ENCODE measurements at places on chromosomes 1 and 21.

- peak; percentile 24 for DNase-seq
Observed at GRCh38 chr1:243748706-243749283, 101.2 kb downstream of the AKT3 start.

DNA sequence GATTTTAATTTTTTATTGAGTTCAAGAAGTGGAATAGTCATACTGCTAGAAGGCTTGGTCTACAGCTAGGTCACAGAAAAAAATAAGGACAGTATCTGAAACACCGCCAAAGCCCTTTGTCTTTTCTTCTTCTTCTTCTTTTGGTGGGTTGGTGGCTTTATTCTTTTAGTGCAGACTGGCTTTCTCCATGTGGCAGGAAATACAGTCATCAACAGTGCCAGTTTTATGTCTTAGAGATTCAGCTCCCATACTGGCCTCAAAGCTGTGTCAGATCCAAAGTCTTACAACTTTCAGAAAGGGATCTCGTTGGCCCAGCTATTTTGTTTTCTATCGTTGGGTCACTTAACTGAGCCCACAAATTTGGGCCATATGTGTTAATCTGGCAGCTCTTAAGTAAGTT is 58.2 kb downstream of the FNBP1L start:
- DNase-seq: no peak

DNA sequence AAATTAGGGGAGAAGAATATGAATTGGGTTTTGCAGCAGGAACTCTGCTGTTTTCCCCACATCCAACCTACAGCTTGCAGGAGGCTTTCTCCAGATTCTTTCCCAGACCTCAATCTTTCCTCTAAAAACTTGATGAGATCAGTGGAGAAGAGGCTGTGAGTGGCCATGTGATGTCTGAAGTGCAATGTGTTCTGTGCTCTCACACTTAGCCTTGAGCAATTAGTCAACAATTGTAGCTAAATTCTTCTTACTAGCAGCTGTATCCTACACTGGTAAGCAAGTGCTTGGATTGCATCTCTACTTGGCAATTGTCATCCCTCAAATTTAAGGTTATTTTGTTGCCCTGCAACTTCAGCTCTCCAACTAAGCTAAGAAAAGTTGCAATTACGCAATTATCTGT is 807.3 kb upstream of the RGS18 start:
- DNase-seq: no peak

DNA sequence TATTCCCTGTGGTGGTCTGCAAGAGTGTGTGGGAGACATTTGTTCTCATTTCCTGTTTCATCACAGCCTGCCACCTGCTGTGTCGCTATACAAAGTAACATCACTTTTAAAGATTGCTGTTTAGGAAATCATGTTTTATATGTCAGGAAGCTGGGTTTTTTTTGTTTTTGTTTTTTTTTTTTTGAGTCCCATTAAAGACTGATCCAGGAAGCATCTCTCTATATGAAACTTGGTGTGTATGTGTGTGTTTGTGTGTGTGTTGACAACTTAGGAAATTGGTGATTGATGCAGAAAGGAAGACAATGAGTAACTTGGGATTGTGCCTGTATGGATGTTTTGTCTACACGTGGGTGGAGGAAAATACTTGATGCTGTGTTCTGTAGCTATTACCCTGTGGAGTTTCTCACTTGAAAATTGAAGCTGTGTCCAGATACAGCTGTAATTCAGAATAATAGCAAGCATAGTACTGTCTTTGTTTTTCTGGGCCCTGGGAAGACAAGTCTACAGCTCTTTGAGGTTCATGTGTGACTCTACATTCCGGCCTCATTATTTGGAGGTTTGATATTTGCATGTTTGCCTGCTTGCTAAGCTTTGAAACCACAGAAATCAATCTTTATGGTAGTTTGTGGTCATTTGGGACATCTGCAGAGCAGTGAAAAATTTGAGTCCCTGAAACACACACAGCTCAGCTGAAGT is 47.9 kb downstream of the LAMC1 start:
- DNase-seq: no peak

DNA sequence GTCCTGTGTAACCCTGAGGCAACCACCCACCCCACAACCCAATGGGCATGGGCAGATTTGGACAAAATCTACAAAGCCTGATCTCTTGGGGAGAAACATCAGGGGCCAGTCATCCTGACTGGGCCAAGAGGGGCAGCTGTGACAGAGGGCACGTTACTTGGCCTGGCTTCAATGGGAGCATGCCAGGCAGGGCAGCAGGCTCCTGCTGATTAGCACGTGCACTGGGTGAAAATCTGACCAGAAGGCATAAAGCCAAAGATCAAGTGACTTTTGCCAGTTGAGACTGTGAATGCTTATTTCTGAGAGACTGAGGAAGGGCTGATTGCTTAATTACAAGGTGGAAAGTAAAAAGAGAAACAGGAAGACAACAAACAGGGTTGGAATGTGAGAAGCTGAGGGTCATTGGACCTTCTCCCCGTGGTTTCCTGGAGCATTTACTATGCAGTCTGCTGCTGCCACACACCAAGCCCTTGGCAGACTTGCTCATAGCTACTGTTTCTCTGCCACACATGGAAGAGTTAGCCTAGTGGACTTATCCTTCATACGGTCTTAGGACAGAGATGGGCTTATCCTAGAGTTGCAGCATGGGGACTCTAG is 39.8 kb upstream of the TNR start:
- DNase-seq: no peak

- DNase-seq: no peak
Observed at GRCh38 chr1:196449460-196449859, 158.8 kb downstream of the KCNT2 start.

GRCh38 chr21:43785134-43785533 is 4.2 kb upstream of the RRP1 start:
- DNase-seq: no peak

- no peak for DNase-seq
Observed at GRCh38 chr1:198620218-198620617, 18.6 kb upstream of the PTPRC start.

- peak; percentile 10 for DNase-seq
Observed at GRCh38 chr21:44965251-44966022, 25.6 kb downstream of the SLX9 start.

GRCh38 chr1:22256213-22256512 is 113.3 kb upstream of the WNT4 start:
- DNase-seq: no peak

DNA sequence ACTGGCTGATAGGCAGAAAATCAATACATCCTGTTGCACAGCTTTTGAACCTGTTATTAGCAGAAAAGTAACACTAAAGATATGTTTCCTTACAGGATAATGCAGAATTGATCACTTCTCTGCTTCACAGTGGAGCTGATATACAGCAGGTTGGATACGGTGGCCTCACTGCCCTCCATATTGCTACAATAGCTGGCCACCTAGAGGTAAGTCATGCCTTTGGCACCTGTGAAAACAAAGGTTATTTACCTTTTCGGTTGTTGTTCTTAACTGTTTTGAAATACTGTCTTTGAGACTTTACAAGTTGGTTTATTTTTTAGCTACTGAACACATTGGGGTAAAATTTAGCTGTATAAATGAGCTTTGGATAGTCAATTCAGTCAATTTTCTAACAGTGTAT is 36.3 kb downstream of the TNNI3K start:
- DNase-seq: no peak

DNA sequence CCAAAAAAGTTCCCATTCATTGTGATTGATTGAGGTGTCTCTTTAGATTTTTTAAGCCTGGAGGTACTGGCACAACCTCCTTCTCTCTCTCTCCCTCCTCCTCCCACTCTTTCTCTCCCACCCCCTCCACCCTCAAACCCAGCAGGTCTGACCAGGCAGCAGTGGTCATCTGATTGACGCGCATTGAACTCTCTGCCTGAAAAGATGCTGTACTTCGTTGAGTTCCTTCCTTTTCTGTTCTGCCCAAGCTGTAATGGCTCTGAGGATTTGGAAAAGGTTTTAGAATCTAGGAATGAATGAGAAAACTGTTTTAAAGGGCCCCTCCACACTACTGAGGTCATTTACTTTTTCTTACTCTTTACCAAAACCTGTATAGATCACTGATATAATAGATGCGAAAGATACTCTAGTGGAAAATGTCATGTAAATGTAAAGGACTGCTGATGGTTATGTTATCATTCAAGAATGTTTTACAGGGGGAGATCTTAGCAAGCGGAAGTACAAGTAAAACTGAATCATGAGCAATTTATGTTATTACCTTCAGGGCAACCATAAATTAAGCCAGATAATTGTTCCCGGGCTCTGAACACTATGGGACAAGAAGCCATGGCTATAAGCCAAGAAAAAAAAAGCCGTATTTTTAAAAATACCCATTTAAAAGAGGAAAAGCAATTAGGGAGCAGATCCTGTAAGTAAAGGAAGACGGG is 25.2 kb upstream of the DYRK1A start:
- no peak for DNase-seq

- DNase-seq: no peak
Observed at GRCh38 chr1:71521655-71522264, 440.9 kb upstream of the ZRANB2 start.

DNA sequence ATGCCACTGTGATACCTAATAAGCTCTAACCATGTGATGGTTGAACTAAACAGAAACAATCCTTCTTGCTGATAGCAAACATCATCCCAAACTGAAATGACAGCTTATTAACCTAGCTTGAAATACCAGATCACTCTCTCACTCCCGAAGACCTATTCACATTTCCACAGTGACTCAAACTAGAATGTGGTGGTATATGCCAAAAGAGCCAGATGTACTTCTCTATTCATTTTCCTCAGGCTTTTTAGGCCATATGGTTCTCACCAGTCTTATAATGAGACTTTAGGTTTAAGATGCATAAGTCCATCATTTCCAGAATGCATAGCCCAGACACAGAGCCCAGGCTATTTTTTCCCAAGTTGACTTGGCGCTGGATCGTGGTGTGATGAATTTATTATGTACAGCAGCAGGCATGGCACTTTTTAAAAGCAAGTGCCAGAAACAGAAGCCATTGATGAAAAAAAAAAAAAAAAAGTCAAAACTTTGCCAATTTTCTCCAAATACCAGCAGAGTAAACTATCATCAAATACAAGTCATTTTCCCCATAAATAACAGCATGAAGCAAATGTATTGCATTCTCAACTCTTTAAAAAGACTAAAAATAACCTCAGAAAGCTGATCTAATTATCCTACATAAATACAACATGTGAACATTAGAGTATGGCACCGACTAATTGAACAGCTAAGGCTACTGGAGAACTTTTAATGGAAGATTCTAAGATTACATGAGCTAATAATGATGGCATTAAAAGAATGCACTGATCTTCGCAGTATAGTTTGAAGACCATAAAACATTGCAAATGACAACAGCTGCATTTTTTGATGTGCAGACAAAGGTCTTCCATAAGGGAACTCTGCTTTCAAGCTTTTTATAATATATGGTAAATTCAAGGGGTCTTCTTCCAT is 365.4 kb downstream of the LRRIQ3 start:
- no peak for DNase-seq

DNA sequence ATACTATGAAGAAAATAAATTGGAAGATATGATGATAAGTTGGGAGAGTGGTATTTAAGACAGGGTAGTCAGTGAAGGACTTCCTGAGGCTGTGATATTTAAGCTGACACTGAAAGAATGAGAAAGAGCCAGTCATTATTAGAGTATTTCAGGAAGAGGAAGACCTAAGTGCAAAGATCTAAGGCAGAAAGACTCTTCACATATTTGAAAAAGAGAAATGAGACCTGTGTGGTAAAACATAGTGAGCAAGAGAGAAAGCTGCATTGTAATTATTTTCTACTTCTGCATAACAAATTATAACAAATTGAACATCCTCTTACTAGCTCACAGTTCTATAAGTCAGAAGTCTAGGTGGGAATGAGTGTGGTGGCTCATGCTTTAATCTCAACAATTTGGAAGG is 34.6 kb upstream of the DOCK7 start:
- DNase-seq: no peak

- DNase-seq: no peak
Observed at GRCh38 chr1:67897270-67897949, 64.1 kb upstream of the GNG12 start.

GRCh38 chr1:201461645-201462441 is 7.1 kb downstream of the PHLDA3 start:
- no peak for DNase-seq

DNA sequence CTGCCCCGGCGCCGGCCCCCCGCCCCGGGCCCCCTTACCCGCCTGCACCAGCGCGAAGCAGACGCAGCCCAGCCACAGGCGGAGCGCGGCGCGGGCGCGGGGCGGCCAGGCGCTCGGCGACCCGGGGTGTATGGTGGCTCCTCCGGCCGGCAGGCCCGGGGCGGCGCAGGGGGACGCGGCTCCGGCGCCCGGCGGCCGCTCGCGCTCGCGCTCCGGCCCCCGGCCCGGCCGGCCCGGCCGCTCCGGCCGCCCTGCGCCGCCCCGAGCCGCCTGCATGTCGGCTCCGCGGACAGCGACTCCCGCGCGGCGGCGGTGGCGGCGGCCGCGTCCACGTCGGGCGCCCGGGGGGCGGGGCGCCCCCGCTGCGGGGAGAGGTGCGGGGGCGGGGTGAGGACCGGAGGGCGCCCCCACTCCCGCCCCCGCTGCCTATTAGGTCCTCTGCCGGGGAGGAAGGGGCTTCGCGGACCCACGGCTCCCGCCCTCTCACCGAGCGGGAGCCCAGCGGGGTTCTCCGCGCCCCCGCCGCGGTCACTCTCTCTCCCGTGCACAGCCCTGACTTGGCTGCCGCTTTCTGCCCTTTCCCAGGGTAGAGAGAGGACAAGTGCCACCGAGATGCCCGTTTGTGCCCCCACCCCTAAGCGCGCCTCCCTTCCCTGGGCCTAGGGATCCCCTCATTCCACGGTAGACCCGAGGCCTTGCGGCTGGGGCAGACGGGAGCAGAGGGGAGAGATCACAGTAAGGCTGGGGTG is at the start of gene FNDC5:
Gene FNDC5, minus strand, starts transcription at position 298 of the 749 bp plus-strand sequence.
- no peak for DNase-seq

DNA sequence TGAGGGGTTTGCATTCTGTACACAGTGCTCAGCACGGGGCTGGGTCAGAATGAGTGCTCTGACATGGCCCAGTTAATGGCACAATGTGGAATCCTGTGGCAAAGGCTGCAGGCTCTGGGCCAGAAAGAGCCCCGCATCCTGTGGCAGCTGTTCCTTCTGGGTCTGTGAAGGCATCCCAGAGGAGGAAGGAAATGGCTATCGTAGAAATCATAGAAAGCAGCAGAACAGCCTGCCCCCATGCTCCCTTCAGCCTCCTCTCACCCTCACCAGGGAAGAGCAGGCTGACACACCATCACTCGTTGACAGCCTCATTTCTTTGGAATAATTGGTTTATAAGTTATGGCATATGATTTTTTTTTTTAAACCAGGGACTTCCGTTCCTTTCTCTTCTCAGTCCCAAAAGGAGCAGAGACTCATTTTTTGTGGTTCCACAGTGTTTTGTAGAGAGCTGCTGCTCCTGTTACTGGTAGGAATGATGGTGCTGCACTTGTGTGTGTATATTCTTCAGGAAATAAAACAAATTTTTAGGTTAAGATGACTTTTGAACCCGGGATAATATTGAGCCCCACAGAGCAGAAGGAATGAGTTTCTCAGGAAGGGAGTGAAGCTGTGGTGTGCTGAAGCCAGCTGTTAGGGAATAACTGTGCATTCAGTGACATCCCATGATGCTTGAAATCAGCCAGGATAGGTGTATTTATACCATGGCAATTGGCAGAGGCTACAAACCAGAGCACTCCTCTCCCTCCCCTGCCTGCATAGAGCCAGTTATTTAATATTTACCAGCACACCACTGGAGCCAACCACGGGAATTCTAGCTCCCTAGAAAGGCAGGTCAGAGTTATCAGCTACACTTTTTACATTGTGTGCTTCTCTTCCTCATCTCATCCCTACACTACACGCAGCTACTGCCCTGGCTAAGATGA is 32.0 kb downstream of the PLXNA2 start:
- DNase-seq: no peak
